T-helper 2 cell treated with Interferon-gamma antibody and Interleukin-4, amounts not matched to agents 100 ng/mL and 5 ng/mL, for 36 hours (primary cell): ENCODE measurements at places on chromosomes 4 and X. TPM values are rescaled to one million over a fixed set of nuclear protein-coding genes. Genes with fewer than 3 reads are reported as not detected.

The NPY5R gene
- total RNA-seq: not detected in 2 replicates

The DNAAF6 gene
- not detected in 2 replicates for total RNA-seq

The SLC34A2 gene
- total RNA-seq: not detected in 2 replicates

The SCML1 gene
- total RNA-seq: 0.18 and 0.32 TPM in 2 replicates

The MTM1 gene
- total RNA-seq: 40.6 and 47.8 TPM in 2 replicates

The MAGEA10 gene
- not detected in 2 replicates for total RNA-seq

The PWWP3B gene
- total RNA-seq: not detected in 2 replicates
